ENCODE measurements at places on chromosomes 1 and 21.

GRCh38 chr1:241081473-241081872, 275.5 kb downstream of the RGS7 start:
- DNase-seq, result no peak

DNA sequence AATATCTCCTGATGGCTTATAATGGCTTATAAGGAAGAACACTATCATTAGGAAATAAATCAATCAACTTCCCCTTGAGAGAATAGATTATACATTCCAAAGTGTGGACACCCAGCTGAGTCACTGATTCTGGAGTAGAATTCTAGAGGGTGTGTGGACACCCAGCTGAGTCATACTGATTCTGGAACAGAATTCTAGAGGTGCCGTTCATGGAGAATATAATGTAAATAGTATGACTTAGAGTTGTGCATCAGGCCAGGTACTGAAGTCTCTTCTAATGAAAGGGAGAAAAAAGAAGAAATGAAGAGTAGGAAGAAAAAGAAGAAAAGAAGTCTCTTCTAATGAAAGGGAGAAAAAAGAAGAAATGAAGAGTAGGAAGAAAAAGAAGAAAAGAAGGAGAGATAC, 2.4 kb upstream of the USP33 start:
- DNase-seq, result no peak

DNA sequence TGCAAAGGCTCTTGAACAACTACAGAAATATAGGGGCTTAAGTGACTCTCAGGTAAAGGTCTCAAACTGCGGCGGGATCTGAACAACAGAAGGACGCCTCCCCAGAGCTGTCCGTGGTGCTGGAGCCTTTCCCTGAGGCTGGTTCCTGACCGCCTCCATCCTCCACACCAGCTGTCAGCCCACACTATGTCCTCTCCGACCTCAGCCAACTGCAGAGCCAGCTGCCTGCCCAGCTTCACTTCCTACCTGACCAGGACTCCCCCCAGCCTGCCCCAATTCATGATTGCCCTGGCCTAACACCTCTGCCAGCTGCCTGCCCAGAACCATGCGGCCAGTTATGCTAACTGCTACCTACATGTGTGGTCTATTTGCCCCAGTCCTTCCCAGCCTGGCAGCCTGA, 63.6 kb upstream of the ZC3H12A start:
- DNase-seq, result no peak

DNA sequence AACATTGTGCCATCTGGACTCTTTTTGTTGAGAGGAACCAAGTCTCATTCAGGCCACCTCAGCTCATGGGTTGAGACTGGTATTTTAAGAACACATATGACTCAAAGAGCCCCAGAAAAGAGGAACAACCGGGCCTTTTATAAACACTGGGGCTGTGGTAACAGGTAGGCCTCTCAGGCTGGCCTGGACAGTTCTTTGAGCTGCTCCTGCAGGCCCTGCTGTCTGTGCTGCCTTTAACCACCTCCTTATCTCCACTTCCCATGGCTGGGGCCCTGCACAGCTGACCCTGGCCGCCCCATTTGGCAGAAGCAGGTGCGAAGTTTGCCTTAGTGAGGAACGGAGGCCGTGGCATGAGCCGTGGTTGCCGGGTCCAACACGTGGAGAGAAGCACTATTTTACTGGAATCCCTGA, 163.3 kb downstream of the RHOU start:
- no peak for DNase-seq

GRCh38 chr1:163367721-163368120, 46.0 kb downstream of the NUF2 start:
- DNase-seq, result no peak

DNA sequence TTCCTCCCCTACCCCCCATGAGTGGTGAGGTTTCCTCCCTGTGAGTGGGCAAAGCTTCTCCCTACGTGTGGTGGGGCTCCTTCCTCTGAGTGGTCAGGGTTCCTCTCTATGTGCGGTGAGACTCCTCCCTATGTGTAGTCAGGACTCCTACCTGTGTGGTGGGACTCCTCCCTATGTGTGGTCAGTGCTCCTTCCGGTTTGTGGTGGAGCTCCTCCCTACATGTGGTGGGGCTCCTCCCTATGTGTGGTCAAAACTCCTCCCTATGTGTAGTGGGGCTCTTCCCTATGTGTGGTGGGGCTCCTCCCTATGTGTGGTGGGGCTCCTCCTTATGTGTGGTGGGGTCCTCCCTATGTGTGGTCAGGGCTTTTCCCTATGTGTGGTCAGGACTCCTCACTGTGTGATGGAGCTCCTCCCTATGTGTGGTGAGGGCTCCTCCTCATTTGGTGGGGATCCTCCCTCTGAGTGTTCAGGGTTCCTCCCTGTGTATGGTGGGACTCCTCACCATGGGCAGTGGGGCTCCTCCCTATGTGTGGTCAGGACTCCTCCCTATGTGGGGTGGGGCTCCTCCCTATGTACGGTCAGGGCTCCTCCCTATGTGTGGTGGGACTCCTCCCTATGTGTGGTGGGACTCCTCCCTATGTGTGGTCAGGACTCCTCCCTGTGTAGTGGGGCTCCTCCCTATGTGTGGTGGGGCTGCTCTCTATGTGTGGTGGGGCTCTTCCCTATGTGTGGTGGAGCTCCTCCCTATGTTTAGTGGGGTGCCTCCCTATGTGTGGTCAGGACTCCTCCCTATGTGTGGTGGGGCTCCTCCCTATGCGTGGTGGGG, 29.1 kb downstream of the PRSS38 start:
- DNase-seq, result no peak

DNA sequence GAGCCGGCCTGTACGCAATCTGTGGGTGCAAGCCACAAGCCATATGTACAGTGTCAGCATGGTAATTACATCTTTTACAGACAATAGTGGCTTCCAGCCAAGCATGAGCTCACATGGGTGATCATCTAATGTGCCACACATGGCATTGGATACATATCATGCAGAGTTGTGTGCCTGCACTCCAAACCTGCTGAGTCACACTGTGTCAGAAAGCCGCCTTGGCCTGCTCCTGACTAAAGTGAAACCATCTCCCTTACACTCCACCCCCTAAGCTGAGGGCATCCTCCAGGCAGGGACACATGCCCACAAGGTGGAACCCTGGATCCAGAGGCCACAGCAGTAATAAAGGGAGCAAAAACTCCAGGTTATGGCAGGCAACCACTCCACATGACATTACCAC, 72.5 kb downstream of the KCNT2 start:
- no peak for DNase-seq

GRCh38 chr1:59635097-59635496, 179.7 kb upstream of the HOOK1 start:
- no peak for DNase-seq

DNA sequence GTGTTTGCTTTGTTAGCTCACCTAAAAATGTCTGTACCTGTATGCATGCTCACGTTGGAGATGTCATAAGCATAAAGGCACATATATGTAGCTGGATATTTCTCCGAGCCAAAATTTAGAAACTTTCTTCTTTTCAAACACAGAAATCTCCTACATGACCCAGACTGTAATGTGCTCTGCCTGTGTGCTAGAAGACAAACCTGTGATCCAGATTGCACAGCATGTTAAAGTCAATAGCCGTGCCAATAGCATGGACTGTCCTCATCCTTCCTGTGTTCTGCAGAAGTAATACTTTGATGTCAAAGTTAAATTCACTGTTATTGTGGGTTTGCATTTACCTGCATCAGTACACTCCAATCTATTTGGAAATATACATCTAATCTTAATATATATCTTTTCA, 346.2 kb upstream of the ZRANB2 start:
- DNase-seq, result no peak

DNA sequence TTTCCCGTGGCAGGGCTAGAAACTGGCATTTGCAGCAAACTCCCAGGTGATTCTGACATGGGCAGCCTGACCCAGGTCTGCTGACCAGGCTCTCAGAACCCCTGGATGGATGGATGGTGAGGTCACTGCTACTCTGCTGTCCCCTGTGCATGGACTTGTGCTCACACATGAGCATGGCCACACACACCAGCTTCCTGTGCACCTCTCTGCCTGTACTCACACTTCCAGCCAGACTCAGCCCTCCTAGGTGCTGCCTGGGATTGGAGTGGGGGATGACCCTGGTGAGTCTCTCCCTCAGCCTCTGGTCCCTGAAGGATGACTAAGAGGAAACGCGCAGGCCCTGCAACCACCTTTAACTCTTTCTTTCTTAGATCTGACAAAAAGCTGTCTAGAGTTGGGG, 361.1 kb downstream of the HHAT start:
- DNase-seq, result no peak

DNA sequence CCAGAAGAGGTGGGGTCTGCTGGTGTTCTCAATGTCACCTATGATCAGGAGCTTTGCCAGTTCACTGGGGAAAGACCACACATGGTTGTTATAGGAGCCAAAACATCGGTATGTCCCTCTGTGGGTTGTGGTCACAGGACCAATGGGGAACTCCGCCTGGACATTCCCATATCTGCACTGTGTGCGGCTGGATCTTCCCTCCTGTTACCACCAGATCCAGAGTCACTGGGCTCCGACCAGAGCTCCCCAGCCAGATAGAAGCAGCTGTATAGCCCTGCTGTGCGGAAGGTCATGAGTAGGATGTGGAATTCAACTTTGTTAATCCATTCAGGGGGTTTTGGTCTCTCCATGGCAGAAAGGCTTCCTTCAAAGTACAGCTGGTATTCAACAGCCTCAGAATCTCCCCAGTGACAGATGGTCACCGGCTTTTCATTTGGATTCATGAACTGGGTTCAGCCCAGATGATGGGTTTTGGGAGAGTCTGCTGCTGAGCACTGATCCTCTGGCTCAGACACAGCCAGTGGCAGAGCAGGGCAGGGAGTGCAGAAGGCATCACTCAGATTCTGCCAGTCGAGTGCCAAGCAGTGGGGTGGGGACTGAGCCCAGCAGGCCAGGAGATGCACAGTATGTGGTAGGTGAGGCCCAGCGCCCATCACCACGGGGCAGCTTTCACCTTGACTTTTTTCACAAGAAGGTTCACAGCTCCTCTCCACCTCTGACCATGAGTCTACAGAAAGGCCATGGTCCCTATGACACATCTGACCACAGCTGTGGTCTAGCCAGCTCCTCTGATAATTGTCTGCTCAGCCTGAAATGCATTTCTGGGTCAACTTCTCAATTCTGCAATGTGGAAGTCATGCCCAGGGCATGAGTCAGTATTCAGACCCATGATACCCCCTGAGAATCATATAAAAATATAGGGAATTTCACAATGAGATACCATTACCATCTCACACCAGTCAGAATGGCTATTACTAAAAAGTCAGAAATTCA, 2.9 kb upstream of the SHCBP1L start:
- DNase-seq, result no peak

GRCh38 chr1:203390298-203390697, 39.4 kb upstream of the FMOD start:
- DNase-seq, result no peak

DNA sequence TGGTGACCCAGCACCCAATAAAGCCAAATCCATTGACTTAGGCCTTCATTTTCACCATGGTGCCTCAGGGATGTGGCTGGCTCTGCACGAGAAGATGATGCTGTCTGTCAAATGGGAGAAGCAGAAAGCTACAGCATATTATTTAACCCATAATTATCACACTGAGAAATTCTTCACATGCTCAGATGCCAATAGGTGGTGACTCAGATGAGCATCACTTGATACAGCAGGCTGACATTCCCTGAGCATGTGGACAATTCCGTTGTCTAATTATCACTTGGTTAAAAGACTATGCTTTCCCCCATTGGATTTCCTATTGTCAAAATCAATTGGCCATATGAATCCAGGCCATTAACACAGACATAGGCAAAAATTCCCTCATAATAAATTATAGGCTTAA, 44.0 kb upstream of the HSD3B1 start:
- DNase-seq, result no peak

- DNase-seq, result no peak
Measured at GRCh38 chr1:59879996-59880505, 46.5 kb downstream of the CYP2J2 start.

- no peak for DNase-seq
Measured at GRCh38 chr1:197884173-197884572, 18.3 kb upstream of the C1orf53 start.

DNA sequence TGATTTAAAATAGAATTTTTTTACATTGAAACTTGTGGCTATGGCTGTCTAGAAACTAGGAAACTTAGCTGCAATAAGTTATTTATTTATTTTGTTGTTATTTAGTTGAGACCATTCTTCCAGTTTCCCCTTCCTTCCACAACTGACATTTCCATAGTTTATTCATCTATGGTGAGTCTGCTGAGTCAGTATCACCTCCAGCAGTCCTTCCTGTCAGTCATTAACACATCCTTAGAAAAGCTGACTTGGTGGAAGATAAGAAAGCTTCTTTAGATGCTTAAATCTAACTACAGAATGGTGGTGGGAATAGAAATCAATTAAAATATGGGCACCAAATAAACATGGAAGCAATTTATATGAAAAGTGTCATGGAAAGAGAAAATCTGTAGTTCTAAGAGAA, 714.0 kb downstream of the RWDD3 start:
- DNase-seq, result no peak

GRCh38 chr1:241985787-241986186, 13.1 kb downstream of the MAP1LC3C start:
- DNase-seq, result no peak

- no peak for DNase-seq
Measured at GRCh38 chr1:2192031-2192995, 2.3 kb downstream of the FAAP20 start.

- DNase-seq, result no peak
Measured at GRCh38 chr21:45504021-45504515, 38.2 kb downstream of the SLC19A1 start.

DNA sequence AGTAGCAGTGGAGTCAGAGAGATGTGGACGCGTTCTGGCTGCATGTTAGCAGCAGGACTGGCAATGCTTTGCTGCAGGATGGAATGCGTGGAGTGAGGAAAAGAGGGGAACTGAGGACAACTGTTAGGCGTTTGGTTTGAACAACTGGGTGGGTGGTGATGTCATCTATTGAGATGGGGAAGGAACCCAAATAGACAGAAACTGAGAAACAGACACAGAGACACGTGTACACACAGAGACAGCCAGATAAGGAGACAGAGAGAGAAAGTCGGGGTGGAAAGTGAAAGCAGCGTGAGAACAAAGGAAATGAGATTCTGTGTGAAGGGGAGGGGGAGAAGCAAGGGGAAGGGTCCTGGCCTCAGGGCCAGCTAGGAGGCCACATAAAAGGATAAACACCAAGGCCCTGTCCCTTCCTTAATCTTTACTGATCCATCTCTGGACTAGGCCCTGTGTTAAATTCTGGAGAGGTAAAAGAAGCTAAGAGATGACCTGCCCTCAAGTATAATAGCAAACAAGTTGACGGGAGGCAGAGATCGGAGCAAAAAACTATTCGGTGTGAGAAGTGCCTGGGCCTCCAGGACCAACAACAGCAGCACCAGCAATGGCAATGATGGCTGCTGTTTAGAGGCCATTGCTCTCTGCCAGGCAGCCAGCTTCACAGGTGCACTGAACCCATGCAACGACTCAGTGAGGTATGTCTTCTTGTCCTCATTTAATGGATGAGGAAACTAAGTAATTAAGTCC, 31.6 kb downstream of the VWA5B1 start:
- no peak for DNase-seq

GRCh38 chr1:246394121-246394520, 113.0 kb downstream of the SMYD3 start:
- no peak for DNase-seq

GRCh38 chr1:184223216-184223615, 163.6 kb upstream of the C1orf21 start:
- no peak for DNase-seq

Data from SK-N-MC (cell line).